Ascending aorta (tissue), 2 donors: ENCODE measurements at places on chromosomes 2 and 18. TPM values are rescaled to one million over a fixed set of nuclear protein-coding genes. Genes with fewer than 3 reads are reported as not detected.

The TSPYL6 gene
- total RNA-seq: not detected

The GRB14 gene
- total RNA-seq: 1.1 TPM

The BBS5 gene
- 1.5 TPM for total RNA-seq

DNA sequence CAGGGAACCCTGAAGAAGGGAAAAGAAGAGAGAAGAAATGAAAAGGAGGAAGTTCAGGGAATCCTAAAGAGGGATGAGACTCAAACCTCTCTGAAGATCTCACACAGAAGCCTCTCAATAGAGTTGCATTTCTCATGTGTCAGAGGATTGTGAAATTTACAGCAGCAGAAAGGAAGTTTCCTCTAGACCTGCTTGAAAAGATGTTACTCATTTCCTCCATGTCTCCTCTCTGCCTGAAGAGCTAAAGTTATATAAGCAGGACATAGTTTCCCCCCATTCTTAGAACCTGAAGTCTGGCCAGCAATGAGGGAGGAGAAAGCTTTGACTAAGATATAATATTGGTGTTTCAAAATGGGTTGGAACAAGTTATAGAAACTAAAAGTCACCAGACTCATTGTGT lies 1155.6 kb downstream of the LRP1B start:
- no peaks in the 10 kb centered on the region for H3K27me3 ChIP-seq
- no peak overlapping the region for H3K4me3 ChIP-seq

DNA sequence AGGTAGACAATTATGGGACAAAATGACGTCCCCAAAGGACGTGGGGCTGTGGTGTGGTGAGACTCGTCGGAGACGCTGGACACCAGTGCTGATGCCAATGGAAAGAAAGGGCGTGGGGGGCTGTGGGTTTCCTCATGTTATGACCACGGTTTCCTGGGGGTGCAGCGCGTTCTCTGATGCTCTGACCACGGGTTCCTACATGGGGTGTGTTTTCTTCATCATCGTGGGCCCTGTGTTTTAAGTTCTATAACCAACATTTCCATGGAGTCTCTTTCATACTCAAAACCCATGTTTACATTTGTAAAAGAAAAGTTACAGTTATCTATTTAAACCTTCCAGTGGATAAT lies 141.6 kb downstream of the RTP5 start:
- H3K4me1 ChIP-seq: no peaks in the 10 kb centered on the region
- H3K27ac ChIP-seq: no peak overlapping the region
- DNase-seq: peak; percentile 50
- no peak overlapping the region for H3K4me3 ChIP-seq
- no peaks in the 10 kb centered on the region for H3K27me3 ChIP-seq

DNA sequence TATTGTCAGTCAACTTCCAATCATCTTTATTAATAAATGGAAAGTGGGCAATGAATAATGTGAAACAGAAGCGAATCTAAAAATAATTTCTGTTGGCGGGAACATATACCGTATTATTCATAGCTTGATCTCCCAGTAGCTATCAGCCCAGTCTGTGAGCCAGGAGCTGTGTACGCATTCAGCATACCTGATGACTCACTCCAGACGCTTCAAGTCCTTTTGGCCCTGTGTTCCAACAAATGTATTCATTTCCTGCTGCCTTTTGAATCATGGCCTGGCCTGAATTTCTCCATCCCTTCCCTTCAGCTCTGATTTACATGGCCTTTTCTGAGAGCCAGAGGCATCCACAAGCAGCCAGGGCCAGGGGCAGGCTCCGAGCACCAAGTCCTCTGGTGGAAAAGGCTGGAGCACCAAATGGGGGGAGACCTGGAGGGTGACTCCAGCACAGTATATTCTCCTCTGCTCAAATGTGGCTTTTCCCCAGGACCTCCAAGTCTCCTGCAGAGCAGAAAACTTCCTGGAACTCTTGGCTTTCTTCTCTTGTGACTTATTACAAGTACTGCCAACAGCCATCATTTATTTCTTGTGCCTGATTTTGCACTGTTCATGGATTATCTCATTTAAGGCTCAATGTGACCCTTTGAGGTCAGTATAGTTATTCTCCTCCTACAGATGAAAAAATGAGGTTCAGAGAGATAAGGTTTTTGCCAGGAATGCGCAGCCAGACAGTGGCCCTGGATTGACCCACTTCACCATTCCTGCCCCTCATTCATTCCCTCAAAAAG lies 108.7 kb downstream of the EN1 start:
- peak; percentile 77 for DNase-seq
- H3K27ac ChIP-seq: peak overlapping the region; percentile 29
- no peaks in the 10 kb centered on the region for H3K4me1 ChIP-seq
- no peaks in the 10 kb centered on the region for H3K27me3 ChIP-seq

GRCh38 chr2:207767461-207768167 lies 2.1 kb downstream of the FZD5 start:
- H3K27ac ChIP-seq: no peak overlapping the region
- no peak for DNase-seq
- H3K4me3 ChIP-seq: peak overlapping the region; percentile 75
- H3K4me1 ChIP-seq: peaks cover 9% of the 10 kb centered on the region

GRCh38 chr2:146990311-146991054 lies 854.3 kb upstream of the ACVR2A start:
- no peaks in the 10 kb centered on the region for H3K27me3 ChIP-seq
- DNase-seq: no peak
- no peaks in the 10 kb centered on the region for H3K4me1 ChIP-seq
- no peaks in the 10 kb centered on the region for H3K36me3 ChIP-seq
